ENCODE measurements at places on chromosomes 12 and 14. TPM values are rescaled to one million over a fixed set of nuclear protein-coding genes. Genes with fewer than 3 reads are reported as not detected.

The KCNC2 gene
- total RNA-seq = not detected

The CLEC1B gene
- not detected for total RNA-seq

DNA sequence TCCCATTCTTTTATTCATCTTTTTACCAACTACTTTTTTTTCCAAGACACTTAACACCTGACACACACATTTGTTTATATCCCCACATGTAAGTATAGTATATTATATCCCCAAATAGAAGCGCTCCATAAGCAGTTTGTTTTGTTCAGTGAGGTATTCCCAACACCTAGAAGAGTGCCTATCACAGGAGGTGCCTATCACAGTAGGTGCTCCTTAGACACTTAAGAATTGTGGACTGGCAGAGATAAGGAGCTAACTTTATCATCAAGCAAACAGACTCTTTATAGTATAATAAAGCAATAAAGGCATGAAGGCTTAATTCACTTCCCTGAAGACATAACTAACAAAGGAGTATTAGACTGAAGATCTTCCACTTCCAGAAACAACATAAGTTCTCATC lies 29.1 kb downstream of the OSBPL8 start:
- DNase-seq = no peak

DNA sequence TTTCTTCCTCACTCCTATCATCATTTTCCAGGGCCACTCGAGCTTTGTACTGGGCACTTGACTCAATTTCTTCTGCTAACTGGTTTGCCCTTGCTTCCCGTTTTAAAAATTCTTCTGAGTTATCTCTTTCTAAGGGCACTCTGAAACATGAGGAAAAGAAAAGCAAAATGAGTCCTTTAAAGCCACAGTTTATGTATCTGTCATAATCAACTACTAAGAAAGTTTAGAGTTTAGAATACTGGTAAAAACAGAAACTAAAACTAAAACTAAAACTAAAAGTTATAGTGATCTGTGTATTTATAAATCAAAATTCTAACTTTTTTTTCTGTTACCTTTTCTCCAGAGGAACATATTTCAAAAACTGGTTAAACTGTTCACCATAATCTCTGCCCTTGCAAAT lies 79.2 kb downstream of the ATXN2 start:
- DNase-seq = no peak

DNA sequence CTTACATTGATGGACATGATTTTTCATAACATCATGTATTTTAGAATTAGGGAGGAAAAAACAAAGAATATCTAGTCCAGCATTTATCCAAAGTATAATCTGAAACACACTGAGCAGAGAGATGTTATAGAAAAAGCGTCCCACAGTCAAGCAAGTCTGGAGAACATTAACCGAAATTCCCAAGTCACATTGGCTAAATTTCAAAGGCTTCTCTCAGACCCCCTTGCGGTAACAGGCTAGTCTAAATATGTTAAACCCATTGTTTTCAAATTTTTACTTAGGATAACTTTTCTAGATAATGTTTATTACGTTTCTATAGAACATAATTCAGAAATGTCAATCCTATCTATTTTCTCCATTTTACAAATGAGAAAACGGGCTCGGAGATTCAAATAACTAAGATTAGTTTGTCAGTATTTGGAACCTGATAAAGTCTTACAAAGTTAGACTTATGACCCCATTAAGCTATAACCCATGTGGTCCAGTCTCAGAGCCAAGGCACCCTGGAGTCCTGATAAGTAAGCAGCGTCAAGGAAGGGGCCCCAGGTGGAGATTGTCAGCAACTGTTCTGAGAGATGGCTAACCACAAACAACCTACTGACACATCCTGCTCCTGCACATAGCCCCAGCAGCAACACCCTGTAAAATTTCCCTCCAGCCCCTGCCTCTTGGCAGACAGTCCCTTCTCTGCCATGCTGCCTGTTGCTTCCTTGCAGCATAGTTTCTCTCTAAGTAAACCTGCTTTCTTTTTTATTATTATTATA lies 220.6 kb upstream of the TMEM260 start:
- no peak for DNase-seq

All from dermis blood vessel endothelial cell (primary cell).